ENCODE measurements at places on chromosomes 5 and 9. TPM values are rescaled to one million over a fixed set of nuclear protein-coding genes. Genes with fewer than 3 reads are reported as not detected.

The ALDOB gene
- not detected for total RNA-seq

GRCh38 chr9:106220415-106220814 is 526.1 kb downstream of the TMEM38B start:
- DNase-seq = no peak

DNA sequence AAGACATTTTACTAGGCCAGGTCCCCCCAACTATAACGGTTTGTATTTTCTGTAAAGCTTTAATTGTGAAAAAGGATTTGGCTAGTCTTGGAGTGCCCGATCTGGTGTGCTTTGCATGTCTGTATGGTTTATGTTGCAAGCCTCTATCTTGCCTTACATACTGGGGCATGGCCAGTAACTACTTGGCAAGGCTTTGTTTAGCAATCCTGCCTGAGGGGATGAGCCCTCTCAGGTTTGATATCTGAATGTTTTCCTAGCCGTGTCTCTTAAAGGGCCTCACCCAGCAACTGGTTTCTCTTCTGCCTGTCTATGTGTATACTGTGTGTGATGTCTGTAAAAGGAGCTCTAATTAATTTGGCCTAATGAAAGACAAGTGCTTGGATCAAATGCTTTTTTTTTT is 61.3 kb upstream of the SPINK5 start:
- DNase-seq = no peak

DNA sequence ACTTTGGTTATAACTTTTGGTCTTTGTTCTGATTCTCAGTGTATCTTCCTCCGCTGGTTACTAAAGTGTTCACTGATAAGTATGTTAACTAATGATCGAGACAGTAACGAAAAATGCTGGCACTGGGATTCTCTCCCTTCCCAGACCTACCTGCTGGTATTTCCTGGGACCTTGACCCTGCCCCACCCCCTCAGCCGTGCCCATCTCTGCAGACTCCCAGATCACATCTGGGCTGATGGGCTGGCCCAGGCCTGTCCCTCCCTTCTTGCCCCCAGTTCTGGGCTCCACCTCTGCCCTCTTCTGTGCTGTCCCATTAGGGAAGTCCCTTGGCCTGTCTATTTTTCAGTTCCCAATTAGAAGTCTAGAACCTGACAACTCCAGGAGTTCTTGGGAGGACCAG is 46.9 kb downstream of the NEURL1B start:
- no peak for DNase-seq

- no peak for DNase-seq
Measured at GRCh38 chr5:145557345-145557744, 277.8 kb downstream of the PRELID2 start.
